ENCODE measurements at places on chromosomes 2 and 18.

GRCh38 chr2:110865188-110865587 is 132.8 kb downstream of the ACOXL start:
- no peak for DNase-seq

DNA sequence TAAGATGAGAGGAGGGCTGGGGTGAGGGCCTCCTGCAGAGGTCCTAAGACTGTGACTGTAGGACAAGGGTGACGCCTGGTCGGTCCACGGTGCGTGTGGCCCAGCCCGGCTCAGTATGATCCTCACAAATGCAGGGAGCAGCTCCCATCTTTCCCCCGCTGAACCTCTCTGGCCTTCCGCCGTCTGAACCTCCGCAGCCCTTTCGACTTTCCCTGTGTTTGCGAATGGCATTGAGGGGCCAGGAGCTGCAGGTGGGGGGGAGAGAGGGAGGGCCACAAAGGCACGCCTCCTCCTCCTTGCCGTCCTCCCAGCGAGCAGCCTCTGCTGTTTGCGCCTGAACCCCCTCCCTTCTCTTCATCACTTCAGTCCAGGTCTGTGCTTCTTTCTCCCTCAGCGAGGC is 68.6 kb upstream of the PXDN start:
- no peak for DNase-seq

DNA sequence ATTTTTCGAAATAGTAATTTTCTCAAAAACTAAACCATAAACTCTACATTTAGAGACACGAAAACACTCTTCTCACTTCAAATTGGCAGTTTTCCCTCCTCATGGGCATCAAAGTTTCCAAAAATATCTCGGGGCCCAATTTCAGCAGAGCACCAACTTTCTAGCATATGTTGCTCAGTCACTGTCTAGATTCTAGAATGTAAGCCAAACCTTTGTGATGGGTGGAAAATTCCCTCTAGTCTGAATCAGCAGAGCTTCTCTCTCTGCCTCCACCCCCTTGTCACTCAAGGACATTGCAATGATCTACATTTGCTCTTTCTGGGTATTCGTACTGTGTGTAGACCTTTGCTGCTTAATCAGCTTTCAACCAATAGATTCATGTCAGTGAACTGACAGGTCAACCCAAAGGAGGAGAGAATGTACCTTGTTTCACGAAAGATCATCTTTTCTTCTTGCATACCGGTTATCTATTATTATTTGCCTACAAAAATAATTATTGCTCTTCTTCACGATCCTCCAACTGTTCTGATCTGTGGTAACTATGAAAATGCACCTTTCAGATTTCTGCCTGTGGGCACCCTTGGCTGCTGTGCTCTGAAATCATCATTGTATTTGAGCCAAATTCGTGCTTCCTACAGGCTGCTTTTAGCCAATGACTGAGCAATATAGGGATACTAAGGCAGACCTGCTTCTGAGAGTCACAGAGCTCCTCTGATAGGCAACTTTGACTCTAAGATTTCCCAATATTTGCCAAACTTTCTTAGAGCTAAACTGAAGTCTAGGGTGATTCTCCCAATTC is 38.7 kb upstream of the GLS start:
- DNase-seq = peak; percentile 75

- DNase-seq = no peak
Measured at GRCh38 chr2:49053156-49053555, 101.2 kb downstream of the FSHR start.

DNA sequence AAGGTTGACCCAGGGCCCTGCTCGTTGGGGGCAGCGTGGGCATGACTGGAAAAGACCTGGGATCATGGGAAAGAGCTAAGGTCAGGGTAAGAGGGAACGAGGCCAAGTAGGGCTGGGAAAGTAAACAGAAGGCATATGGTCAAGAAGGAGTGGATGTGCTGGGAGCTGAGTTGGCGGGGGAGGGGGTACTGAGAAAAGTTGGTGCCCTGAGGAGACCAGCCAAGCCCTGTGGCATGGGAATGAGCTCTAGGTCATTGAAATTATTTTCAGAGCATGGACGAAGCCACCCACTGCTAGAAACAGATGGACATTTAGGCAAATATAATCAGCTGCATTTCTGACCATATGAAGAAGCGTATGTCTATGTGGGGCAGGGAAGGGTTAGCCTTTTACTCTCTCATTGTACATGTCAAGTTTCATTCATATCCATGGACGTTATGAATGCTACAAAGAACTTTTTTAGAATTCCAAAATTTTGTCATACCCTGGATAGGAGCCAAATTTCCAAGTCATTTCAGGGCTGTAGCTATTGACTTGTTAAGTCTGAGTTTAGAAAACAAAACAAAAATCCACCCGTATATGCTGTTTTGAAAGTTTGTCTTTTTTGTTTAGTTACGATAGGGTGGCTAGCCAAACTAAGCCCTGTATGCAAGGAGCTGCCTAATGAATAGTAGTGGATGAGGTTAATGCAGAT is 19.1 kb downstream of the MAPRE2 start:
- DNase-seq = no peak

DNA sequence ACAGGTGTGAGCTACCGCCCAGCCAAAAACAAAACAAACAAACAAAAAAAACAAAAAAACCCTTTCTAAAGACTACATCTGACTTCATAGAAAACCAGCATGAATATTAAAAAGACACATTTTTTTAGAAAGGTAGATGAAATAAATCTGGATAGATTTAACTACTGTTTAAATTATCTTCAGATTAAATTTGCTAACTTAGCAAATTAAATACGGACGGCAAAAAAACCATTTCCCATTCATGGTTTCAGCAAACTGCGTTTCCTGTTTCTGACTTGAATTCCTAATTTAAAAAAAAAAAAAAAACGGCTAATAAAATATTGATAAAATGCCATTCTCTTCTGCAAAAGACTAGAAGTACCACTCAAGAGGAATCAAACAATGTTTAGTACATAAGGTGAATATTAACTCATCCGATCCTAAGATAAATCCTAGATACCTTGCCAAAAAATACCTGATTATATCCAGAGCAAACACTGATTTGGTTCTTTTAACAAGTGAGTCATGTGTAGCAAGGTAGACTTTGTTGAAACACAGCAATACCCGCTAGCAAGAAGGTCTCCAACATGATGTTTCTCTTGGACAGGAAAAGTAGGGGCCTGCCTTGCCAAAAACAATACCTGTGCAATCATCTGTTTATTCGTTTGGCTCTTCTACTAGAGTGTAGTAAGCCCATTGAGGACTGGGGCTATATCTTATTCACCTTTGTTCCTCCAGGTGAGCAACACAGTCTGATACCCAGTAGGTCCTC is 96.2 kb downstream of the BARD1 start:
- DNase-seq = no peak

- DNase-seq = peak; percentile 16
Measured at GRCh38 chr2:180208841-180209240, 201.7 kb upstream of the CWC22 start.
